CD4-positive, alpha-beta T cell treated with Interleukin-17A for 1 hour (primary cell): ENCODE measurements at places on chromosomes 7 and 10.

DNA sequence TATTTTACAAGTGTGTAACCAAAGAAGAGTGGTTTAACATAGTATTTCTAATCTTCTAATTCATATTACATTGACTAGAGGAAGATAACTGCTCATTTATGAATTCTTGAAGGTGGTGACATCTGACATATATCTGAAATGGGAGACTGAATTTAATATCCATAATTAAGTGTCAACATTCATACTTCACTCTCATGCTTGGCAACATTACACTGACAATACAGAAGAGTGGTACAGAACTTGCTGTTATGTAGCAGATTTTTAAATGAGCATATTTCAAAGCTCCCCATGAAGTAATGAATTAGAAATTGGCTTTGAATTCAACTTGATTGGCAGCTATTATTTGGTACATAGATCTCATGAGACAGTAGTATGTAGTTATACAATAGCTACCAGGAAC lies 125.8 kb upstream of the POT1 start:
- DNase-seq: no peak

GRCh38 chr10:64277536-64277935 lies 756.3 kb downstream of the REEP3 start:
- DNase-seq: no peak

DNA sequence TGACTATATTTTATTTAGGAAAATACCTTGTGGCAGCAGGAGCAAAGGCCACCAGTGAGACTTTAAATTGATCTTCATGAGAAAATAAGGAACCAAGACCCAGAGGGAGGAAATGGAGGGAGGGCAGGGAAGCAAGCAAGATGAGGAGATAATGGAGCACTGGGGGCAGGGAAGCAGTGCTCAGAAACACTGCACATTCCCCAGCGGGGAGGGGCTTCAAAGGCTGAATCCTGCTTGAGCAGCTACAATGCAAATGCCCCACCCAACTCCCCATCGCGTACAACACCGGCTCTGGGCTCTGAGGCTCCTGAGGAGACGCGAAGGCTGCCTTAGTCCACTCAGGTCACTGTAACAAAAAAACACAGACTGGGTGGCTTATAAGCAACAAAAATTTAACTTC lies 503.8 kb downstream of the GRID1 start:
- no peak for DNase-seq

- no peak for DNase-seq
Observed at GRCh38 chr7:8282162-8282561, 20.2 kb upstream of the ICA1 start.

GRCh38 chr7:33802600-33802999 lies 102.7 kb upstream of the BMPER start:
- no peak for DNase-seq

- DNase-seq: no peak
Observed at GRCh38 chr7:125462615-125463014, 533.0 kb upstream of the POT1 start.

- DNase-seq: no peak
Observed at GRCh38 chr7:148753224-148753623, 54.5 kb downstream of the CUL1 start.

DNA sequence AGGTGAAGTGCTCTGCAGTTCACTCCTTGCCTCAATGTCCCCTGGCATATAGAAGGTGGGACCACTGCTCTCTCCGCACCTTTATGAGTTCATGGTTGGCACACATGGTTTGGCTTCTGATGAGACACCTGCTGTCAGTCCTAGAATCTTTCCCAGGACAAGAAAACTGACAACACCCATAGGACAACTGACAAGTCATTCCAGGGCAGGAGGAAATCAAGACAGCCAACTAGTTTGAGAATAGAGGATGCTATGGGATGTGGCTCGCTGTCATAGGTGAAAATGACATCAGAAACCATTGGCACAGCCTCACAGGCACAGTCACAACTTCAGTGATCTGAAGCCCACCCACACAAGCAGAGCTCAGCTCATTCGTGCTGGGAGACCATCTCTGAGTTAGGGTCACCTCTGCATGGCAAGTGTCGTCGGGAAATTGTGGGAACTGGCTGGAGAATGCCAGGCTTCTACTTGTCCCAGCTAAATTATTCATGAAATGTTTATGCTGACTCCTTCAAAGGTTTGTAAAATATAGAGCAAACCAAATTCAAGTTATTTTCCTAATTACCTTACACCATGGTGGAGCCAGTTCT lies 762.4 kb downstream of the GRID1 start:
- no peak for DNase-seq

GRCh38 chr10:18984531-18984930 lies 64.1 kb upstream of the MALRD1 start:
- no peak for DNase-seq
